HS-27A (cell line): ENCODE measurements at places on chromosomes 6 and 20.

GRCh38 chr6:100370265-100370664 is 94.5 kb downstream of the SIM1 start:
- DNase-seq = no peak

GRCh38 chr6:21026576-21027273 is 492.5 kb downstream of the CDKAL1 start:
- DNase-seq = no peak

- no peak for DNase-seq
These were observed 137.5 kb downstream of the ATXN1 start for GRCh38 chr6:16623731-16624130.

DNA sequence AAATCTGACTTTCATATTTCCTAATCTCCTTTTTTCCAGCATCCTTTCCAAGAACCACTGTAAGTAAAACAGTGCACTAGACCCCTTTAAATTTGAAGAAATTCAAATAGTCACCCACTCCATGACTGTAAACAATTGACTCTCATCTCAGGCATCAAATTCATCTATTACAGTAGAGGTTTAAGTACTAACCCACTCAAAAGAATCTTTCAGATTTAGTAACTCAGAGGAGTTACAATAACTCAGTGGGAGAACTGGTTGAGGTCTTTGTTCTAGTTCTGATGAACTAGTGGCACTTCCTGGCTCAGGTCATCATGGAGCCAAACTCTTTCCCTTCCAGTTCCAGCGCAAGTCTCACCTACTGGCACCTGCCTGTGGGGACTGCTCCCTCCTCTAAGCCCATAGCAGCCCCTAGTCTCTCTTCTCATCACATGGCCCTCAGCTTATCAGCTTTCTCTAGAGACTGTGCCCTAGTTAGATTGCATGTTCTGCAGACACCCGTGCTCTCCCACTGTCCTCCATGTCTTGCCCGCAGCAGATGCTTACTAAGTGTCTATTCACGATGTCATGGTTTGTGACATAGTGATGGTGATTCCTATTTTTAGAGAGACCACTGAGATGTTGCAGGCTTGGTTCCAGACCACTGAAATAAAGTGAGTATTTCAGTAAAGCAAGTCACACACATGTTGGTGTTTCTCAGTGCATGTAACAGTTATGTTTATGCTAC is 196.2 kb downstream of the TBC1D7 start:
- DNase-seq = no peak

- no peak for DNase-seq
These were observed 23.5 kb upstream of the CTNNBL1 start for GRCh38 chr20:37670351-37670791.

DNA sequence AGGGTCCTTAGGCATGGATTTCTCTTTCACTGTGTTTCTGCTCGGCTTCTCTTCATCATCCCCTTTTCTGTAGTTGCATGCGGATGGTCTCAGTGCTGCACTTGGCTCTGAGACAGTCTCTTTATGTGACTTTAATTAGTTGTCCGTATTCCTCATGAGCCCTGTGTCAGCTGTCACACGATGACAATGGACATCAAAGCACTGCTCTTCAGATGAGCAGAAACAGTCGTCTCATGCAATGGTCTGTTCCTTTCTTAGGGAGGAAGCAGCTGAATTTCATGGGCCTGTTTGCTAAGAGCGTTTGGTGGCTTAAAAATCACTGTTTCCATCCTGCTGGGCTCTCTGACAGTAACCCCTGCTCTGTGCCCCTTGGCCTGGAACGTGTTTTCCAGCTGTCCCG is 64.9 kb downstream of the SYTL3 start:
- no peak for DNase-seq

- DNase-seq = no peak
These were observed 54.2 kb downstream of the BCAS4 start for GRCh38 chr20:50848846-50849673.

DNA sequence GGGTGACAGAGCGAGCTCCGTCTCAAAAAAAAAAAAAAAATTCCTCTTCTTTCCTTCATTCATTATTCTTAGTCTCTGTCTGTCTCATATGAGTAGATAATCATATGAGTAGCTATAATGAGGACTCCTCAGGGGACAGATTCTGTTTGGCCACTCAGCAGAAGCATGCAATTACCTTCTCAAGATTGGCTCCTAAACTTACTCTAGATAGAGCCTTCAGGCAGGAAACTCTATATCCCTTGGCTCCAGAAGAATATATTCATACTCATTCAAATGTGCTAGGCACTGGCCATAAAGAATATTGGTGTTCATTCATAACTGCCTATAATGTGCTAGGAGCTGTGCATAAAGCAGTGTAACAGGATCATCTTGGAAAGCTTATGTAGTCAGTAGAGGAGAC is 2.2 kb upstream of the ACAT2 start:
- no peak for DNase-seq

DNA sequence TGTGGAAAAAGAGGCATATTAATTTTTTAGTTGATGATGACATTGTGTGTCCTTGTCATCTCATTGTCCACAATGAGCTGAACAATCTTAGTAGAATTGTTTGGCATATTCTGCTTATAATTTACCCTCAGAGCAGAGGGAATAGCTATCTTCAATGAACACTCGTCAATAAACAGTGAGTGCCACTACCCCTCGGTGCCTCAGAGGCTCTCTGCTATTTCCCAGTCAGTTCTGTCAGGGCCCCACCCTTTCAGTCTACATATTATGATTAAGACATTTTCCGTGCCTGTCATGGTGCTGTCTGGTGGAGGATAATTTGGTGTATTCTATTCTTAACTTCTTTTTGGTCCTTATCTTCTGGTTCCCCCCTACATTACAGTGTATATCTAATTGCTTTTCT is 31.2 kb downstream of the NUS1 start:
- no peak for DNase-seq

GRCh38 chr6:57109880-57110279 is 19.9 kb downstream of the ZNF451 start:
- no peak for DNase-seq

DNA sequence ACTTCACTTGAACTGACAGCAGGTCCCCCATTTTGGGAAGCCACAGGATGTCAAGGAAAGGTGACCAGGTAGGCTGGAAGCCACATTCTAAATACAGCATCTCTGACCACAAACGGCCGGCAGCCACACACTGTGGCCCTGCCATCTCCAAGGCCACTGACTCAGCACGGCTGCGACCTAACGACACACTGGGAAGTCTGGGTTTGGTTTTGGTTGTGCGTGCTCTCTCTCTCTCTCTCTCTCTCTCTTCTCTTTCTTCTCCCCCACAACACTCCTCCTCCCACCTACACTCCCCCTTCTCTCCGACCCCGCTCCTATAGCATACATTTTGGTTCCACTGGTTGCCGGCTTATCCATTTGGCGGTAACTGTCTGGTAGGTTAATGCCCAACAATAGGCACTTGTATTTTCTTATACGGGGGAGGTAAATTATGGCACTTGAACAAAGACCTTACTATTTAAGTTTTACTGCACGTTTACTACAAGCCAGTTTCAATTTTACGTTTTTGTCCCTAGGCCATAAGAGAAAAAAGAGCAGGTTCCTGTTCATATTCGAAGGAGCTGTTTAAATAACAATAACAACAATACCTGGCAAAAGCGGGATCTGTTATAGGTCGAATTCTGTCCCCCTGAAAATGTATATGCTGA is 103.6 kb downstream of the GMDS start:
- DNase-seq = no peak

- no peak for DNase-seq
These were observed 209.0 kb downstream of the SYNE1 start for GRCh38 chr6:152428126-152428525.

GRCh38 chr20:6976106-6976900 is 208.8 kb downstream of the BMP2 start:
- DNase-seq = peak; percentile 46

- DNase-seq = no peak
These were observed 159.5 kb downstream of the SOD2 start for GRCh38 chr6:159533568-159533967.

- DNase-seq = no peak
These were observed 21.6 kb downstream of the TFEB start for GRCh38 chr6:41713650-41714291.

- no peak for DNase-seq
These were observed 2.8 kb upstream of the MC3R start for GRCh38 chr20:56245761-56246160.

DNA sequence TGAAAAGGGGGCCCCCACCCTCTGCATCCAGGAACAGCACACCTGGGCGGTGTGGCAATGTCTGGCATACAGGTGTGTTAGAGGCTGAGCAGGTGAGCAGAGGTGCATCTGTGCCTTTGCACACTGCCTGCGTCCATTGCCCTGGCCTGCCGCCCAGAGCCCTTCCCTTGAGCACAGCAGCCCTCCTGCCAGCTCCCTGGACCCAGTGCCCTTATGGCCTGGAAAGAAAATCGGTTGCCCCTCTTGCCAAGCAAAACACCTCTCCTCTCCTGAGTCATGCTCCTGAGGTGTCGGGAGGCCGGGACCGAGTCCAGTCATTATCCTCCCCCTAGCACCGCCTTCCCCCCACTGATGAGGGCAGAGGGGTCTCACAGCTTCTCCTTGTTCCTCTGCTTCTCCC is 259.9 kb downstream of the SMOC2 start:
- no peak for DNase-seq

DNA sequence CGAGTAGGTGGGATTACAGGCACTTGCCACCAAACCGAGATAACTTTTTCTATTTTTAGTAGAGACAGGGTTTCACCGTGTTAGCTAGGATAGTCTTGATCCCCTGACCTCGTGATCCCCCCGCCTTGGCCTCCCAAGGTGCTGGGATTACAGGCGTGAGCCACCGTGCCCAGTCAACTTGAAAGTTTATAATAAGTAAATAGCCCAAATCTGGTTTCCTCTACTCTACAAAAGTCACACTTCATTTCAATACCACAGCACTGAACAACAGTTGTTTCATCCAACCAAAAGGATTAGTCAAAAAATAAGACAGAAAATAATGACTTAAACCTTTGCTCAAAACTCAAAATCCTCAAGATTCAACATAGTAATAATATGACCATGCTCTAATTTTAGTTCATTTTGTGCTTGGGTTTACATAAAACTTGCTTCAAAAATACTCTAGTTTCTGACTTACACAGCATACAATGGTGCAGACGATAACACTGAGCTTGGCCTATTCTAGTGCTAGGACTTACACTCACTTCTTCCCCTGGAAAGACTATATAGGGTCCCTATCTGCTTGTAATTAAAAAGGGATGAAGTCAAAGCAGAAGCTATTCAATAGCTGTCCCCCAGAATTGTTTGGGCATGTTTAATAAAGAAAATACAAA is 56.7 kb downstream of the NT5E start:
- DNase-seq = no peak

GRCh38 chr6:143125864-143126573 is 65.3 kb downstream of the AIG1 start:
- peak; percentile 19 for DNase-seq

- DNase-seq = no peak
These were observed 93.6 kb downstream of the NCR2 start for GRCh38 chr6:41428996-41429421.

DNA sequence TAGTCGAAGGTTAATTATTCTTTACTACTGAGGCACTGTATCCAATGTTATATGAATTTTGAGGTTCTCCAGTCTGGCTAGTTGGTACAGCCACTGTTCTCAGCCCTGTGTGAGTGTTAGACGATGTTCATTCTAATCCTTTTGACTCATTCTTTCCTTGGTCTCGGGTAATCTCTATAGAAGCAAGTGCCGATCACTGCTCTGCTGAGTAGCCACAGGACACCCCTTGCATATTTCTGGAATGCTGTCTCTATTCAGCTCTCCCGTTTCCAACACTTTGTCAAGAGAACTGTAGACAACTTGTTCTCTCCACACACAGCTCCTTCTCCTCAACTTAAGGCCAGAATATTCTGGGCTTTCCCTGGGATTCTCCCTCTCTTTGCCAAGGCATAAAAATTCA is 42.4 kb upstream of the PLCB1 start:
- DNase-seq = no peak

DNA sequence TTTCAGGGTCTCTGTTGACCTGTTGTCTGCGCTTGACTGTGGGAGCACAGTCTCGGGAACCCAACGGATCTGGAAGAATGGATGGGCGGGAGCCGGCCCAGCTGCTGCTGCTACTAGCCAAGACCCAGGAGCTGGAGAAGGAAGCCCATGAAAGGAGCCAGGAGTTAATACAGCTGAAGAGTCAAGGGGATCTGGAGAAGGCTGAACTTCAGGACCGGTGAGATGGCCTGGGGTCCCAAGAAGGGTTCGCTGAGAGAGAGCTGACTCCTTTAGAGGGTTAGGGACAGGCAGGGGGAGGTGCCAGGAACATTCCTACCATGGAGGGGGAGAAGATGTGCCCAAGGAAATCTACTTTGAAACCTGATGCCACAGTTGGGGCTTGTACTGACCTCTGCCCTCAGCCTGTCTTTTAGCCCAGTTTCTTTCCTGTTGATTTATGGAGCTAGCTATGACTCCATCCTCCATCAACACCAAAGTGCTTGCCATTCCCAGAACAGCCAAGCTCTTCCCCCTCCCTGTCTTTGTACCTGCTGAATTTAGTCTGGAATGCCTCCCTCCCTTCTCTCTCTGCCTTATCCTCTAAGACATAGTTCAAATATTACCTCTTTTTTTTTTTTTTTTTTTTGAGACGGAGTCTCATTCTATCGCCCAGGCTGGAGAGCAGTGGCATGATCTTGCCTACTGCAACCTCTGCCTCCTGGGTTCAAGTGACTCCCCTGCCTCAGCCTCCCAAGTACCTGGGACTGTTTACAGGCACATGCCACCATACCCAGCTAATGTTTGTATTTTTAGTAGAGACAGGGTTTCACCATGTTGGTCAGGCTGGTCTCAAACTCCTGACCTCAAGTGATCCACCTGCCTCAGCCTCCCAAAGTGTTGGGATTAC is 12.2 kb downstream of the CEP250 start:
- no peak for DNase-seq

GRCh38 chr20:45347297-45347935 is 808 bp downstream of the SDC4 start:
- DNase-seq = no peak

- DNase-seq = no peak
These were observed 479.3 kb upstream of the BTBD3 start for GRCh38 chr20:11438412-11438811.

- DNase-seq = no peak
These were observed 141.3 kb downstream of the PREX1 start for GRCh38 chr20:48686238-48687116.

DNA sequence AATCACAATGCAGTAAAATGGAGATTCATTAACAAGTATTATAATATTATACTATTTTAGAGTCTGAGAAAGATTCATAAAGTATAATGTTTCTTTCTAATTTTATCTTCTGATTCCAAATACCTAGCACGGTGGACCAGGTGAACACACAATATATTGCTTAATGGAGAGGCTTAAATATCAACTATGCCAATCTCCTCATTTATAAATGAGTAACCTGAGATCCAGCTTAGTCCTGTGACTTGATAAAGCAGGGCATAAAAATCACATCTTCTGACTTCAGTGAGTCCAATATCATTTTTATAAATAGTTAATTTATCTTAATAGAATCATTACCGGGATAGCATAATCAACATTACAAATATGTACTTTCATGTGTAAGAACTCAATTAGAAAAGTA is 144.4 kb upstream of the GJE1 start:
- DNase-seq = no peak

GRCh38 chr6:157613011-157613522 is 210.0 kb upstream of the SNX9 start:
- peak; percentile 73 for DNase-seq

- no peak for DNase-seq
These were observed 5.5 kb downstream of the ZSCAN12 start for GRCh38 chr6:28393912-28394662.
